ENCODE measurements at places on chromosomes 6 and 20.

GRCh38 chr6:33926451-33926850 is 122.6 kb upstream of the MLN start:
- DNase-seq, result no peak

GRCh38 chr6:139475241-139475640 is 100.8 kb upstream of the CITED2 start:
- DNase-seq, result no peak

- DNase-seq, result no peak
Observed at GRCh38 chr20:49593466-49594142, 25.7 kb upstream of the PTGIS start.

DNA sequence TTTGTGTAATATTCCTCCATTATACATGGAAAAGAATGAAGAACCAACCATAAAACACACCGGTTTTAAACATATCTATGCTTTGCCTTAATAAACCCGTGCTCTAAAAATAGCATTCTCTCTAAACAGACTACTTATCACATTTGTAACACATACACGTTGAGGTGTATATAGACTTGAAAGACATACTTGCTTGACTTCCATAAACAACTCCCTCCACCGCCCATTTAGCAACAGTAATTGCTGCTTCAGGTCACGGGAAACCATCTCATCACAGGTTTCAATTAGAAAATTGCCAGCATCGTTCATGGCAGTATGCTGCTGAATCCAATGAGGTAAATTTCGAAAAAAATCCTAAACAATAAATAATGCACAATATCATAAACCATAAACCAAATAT is 174.0 kb downstream of the SYNE1 start:
- no peak for DNase-seq

DNA sequence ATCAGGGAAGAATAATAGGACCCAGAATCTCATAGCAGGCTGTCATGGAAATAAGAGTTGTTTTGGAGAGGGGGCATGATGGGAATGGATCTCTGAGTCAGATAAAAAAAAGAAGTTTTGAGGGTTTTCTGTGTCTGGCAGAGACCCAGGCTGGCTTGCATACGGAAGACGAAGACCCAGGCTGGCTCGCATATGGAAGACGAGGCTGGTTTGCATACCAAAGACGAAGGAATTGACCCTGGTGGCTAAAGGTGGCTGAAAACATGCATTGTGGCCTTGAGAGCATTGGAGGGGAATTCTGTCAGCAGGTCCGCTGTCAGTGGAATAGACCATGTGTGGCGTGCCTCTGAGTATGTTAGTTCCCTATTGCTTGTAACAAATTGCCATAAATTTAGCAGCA is 335.1 kb downstream of the BTBD3 start:
- DNase-seq, result no peak

GRCh38 chr20:46221256-46221833 is 87.0 kb downstream of the CDH22 start:
- no peak for DNase-seq

GRCh38 chr20:11716239-11716944 is 201.3 kb upstream of the BTBD3 start:
- DNase-seq, result no peak

DNA sequence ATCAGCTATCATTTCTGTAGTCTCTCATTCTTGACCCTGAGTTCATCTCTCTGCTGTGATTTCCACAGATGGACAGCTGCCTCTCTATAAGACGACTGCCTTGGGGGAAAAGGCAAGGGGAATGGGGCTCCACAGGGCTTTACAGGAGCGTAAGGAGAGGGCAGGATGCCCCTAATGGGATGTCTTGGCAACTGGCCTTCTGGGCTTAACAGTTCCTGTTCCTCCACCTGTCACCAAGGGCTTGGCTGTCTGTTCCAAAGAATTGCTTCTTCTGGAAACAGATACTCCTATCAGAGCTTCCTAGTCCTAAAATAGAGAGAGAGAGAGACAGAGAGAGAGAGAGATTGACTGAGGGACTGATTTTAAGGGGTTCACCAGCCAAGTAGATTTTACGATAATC is 181.9 kb downstream of the TMEM200A start:
- no peak for DNase-seq

- DNase-seq, result no peak
Observed at GRCh38 chr6:151199991-151200390, 39.8 kb upstream of the AKAP12 start.

- no peak for DNase-seq
Observed at GRCh38 chr6:78947529-78947928, 80.2 kb downstream of the IRAK1BP1 start.

DNA sequence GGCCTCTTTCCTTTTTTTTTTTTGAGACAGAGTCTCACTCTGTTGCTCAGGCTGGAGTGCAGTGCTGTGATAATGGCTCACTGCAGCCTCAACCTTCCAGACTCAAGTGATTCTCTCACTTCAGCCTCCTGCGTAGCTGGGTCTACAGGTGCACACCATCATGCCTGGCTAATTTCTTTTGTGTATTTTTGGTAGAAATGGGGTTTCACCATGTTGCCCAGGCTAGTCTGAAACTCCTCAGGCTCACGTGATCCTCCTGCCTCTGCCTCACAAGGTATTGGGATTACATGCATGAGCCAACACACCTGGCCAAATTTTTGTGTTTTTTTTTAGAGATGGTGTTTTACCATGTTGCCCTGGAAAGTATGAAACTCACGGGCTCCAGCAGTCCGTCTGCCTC is 29.3 kb downstream of the SRC start:
- peak; percentile 50 for DNase-seq

- no peak for DNase-seq
Observed at GRCh38 chr6:105967917-105968602, 118.1 kb upstream of the PRDM1 start.

DNA sequence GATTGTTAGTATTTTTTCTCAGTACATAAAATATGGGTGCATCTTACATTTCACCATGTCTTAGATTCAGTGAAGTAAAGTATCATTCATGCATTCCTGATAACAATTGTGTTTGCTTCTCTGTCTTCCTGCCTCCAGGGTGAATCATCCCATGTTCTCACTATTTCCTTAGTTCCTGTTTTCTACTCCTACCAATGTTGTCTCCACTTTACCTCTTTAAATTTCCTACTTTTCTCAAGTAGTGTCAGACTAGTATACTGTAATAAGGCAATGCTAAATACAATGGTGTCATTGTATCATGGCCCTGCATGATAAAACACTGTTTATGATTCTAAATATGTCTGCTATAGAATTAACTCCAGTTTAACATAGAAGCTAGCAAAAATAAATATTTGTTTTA is 37.4 kb upstream of the GABRR1 start:
- no peak for DNase-seq

- DNase-seq, result no peak
Observed at GRCh38 chr6:157689875-157690274, 133.2 kb upstream of the SNX9 start.

GRCh38 chr20:37977786-37978185 is 55.5 kb downstream of the TTI1 start:
- no peak for DNase-seq

DNA sequence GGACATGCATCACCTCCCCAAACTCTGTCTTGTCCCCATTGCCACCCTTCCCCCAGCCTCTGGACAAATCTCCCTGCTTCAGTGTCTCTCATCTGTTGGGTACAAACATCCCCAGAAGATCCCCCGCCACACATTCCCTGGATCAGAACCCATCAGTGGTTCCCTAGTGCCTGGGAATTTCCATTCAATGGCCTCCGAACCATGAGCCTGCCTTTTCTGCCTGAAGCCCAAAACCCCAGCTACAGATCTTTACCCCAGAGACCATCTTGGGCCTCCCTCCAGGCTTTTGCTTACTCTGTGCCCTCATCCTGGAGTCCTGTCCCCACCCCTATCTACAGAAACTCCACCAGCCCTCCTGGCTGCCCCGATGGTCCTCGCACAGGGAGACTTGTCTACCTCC is 78.1 kb downstream of the CDH26 start:
- DNase-seq, result no peak

DNA sequence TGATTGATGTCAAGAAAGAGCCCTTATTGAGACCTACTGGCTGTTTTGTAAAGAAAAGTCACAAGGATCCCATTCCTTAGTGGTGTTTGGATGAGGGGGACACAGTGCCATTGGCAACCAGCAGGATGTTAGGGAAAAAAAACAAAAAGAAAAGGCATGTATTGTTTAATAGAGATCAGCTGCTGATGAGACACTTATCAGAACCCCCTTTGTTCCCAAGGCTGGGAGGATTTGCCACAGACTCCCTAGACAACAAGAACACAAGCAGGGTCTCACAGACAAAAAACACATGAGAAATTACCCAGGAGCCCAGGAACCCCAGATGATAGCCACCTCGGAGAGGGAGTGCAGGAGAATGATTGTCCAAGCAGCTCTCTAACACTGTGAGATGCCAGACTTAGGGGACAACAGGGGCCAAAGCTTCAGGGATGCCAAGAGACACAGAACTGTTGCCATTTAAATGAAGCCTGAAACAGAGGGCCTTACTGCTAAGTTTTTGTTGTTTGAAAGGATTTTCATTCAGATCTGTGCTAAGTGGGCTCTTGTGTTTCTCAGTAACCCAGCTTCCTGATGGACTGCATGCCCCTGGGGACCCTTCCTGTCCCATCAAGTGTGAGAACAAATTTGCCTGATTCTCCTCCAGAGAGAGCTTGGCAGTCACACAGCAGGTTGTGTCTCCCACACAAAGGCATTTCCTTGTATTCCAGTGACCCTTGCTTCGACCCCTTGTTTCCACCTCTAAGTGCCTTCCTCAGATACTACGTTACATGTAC is 48.7 kb upstream of the HEY2 start:
- no peak for DNase-seq

GRCh38 chr6:160949531-160949930 is 42.0 kb upstream of the MAP3K4 start:
- no peak for DNase-seq

DNA sequence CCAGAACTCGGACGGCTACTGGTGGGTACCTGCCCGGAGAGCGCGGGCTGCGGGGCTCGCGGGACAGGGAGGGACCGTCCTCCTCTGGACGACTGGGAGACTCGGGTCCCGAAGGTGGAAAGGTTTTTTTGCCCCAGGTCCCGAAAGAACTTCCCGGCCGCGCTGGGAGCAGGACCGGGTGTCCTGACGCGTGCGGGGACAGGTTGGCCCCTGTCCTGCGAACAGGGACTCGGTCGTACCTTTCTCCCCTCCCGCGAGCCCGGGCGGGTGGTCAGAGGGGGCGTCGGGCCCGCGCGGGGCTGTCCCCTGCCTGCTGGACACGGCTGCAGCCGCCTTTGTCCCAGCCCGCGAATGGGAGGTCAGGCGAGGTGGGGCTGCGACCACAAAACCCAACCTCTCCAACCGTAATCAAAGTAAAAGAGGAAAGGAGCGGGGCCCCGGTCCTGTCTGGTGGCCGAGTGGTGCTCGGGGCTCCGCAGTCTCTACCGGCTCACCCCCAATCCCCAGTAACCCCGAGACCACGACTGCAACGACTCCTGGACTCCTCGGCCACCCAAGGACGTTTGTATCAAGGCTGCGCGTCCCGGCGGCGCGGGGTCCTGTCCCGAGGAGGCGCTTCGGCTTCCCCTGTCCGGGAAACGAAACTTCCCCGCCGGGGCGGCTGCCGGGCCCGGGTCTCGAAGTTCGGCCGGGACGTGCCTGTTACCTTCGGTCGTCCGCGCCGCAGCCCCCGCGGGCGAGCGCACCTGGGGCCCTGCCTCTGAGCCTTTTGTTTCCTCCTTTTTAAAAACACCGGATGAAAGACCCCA is 798 bp downstream of the DSP start:
- peak; percentile 49 for DNase-seq

DNA sequence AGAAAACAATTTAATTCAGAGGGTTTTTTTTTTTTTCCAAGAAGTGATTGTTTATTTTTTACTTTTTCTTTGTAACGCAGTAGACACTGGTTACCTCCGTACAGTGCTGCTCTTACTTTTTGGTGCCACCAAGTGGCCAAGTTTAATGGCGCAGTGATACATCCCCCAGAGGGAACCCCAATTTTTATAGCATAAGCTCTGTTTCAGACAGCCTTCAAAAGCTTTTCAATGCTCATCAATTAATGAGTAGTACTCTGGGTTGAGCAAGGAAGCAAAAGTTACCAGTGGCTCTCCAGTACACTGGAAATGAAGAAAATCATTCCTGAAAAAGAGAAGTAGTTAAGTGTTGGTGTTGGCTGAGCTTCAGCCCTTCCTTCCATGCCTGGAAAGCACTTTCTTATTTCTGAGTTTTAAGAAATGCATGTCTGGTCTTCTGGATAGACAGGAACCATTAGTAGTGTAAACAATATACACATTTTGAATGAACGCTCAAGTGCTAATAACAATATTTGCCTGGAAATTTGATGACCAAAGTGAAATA is 129.1 kb upstream of the SMLR1 start:
- peak; percentile 52 for DNase-seq

GRCh38 chr6:137494281-137494987 is at the start of gene OLIG3:
Gene OLIG3, minus strand, starts transcription at chr6:137494394. Its CDS starts 224 bp downstream, at chr6:137494170.
- DNase-seq, result peak; percentile 41

GRCh38 chr20:49231471-49231870 is 12.3 kb downstream of the DDX27 start:
- no peak for DNase-seq

- no peak for DNase-seq
Observed at GRCh38 chr20:906703-907270, 9.3 kb downstream of the ANGPT4 start.

DNA sequence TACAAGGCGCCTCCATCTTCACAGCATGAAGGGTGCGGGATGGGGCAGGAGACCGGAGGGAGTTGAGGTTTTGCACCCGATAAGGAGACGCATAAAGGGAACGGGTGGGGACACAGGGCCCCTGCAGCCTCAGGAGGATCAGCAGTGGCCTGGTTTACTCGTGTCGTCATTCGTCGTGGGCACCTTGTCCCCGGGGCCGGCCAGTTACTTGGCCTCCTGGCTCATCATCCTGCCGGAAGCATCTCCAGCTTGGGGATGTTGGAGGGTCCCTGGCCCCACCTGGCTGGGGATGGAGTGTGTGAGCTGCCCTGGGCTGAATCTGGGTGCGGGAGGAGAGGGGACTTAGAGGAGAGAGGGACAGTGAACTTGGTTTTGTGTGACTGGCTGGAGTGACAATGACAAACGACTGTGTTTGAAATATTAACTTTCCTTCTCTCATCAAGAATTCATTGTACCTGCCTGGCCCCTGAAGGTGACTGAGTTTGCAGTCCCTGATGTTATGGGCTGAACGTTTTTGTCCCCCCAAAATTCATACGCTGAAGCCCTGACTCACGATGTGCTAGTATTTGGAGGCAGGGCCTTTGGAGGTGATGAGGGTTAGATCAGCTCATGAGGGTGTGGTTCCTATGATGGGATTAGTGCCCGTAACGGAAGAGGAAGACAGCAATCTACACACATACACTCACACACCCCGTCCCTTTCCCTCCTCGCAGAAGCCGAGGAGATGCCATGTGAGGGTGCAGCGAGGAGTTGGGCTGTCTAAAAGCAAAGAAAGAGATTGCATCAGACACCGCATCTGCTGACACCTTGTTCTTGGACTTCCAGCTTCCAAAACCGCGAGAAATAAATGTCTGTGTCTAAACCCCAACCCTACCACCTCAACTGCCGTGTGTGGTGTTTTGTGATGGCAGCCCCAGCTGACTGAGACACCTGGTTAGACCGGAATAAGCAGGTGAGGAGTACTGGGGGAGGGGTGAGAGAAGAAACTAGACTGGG is 65.0 kb upstream of the MAP3K4 start:
- DNase-seq, result no peak

DNA sequence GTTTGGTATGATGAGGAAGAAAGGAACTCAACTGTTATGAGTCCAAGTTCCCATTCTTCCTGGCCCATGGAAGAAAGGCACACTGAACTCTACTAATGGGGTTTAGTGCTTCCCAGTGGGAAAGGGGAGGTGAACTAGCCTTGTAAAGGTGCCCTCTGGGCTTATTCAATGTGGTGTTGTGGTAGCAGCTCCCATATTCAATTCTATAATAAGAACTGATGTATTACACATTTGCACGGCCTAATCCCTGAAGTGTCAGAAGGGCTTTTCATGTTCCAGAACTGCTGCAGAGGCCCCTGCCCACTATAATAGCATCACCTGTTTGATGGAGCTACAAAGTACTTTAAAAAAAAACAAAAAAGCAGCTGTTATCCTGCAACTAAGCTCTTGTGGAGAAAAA is 17.1 kb downstream of the PRKN start:
- no peak for DNase-seq
